CD8-positive, alpha-beta memory T cell (primary cell): ENCODE measurements at places on chromosomes 13 and 19.
A peak's percentile ranks its signal among the peaks of the same experiment; 100 is the strongest.

DNA sequence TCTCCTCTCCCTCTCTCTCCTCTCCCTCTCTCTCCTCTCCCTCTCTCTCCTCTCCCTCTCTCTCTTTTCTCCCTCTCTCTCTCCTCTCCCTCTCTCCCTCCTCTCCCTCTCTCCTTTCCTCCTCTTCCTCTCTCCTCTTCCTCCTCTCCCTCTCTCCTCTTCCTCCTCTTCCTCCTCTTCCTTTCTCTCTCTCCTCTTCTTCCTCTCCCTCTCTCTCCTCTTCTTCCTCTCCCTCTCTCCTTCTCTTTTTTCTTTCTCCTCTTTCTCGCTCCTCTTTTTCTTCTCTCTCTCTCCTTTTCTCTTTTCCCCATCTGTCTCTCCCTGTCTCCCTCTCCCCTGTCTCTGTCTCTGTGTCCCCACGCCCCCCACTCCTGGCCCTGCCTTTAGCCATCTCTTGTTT is 136.7 kb downstream of the GGACT start:
- DNase-seq = no peak

DNA sequence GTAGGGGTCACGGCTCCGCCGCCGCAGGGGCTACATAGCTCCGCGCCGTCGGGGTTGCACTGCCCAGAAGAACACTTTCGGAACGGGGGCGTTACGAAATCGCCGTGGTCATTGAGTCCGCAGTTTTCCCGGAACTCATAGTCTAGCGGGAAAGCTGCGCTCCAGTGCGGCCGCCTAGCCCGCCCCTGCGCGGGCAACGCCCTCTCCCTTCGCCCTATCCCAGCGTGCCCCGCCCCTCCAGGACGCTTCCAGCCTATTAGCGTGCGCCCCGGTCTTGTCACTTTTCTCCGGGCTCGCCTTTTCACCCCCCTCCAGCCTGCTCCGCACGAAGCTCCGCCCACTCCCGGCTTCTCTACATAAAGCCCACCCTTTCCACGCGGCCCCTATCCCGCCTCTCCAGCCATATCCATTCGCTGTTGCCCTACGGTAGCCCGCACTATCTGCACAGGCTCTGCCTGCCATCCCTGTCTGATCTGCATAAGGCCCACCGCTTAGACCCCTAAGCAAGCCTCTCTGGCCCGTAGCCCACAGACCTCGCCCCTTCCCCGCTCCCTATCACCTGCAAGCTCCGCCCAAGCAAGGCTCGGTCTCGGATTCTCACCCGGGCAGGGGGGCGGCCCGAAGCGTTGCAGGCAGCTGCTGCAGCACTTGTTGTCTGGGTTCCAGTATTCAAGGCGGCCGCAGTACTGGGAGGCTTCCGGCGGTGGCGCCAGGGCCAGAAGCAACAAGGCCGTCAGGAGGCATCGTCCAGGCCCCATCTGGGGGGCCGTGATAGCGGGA is 1.6 kb downstream of the IGFLR1 start:
- DNase-seq = peak; percentile 96

GRCh38 chr19:16088351-16089009 is 12.2 kb downstream of the TPM4 start:
- DNase-seq = no peak

- no peak for DNase-seq
These were observed 24.3 kb downstream of the ARL11 start for GRCh38 chr13:49652355-49653305.

DNA sequence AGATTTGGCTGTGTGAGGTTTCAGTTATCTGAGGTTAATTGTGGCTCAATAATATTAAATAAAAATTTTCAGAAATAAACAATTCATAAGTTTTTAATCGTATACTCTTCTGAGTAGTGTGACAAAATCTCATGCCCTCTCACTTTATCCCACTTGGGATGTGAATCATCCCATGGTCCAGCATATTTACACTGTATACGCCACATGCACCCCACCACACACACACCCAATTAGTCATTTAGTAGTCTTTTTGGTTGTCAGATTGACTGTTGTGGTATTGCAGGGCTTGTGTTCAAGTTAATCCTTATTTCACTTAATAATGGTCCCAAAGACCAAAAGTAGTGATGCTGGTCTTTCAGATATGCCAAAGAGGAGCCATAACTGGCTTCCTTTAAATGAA is 66.4 kb upstream of the PCDH9 start:
- DNase-seq = no peak

- no peak for DNase-seq
These were observed 170.6 kb downstream of the KCTD12 start for GRCh38 chr13:76715621-76716020.

- DNase-seq = no peak
These were observed 54.8 kb downstream of the ABCC4 start for GRCh38 chr13:95246292-95247082.

- DNase-seq = no peak
These were observed 20.8 kb upstream of the GPR32 start for GRCh38 chr19:50749490-50749889.

- DNase-seq = no peak
These were observed 68.4 kb downstream of the F2RL3 start for GRCh38 chr19:16957151-16957701.

DNA sequence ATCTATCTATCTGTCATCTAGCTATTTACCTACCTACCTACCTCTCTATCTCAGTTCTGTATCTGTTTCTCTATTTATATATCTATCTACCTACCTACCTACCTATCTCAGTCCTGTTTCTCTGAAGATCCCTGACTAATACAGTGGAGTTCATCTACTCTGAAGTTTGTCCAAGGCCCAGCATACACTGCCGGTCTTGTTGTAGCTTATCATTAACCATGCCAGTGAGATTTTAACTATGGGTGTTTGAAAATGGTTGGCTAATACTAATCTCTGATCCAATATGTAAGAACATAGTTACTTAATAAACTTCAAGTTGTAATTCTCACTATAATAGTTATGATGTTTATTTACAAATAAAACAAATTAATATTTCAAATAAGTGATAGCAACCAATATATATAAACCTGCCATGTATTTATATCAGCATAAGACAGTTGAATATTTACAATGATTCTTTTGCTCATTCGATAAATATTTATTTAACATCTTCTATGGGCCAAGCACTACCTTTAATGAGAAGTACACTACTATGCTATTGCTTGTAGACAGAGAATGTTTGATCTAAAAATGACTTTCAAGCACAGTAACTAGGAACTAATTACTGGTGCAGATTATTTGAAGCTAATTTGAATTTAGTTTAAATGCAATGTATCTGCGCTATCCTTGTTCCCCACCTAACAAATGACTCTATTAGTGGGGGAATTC is 242.1 kb downstream of the KLF5 start:
- no peak for DNase-seq

DNA sequence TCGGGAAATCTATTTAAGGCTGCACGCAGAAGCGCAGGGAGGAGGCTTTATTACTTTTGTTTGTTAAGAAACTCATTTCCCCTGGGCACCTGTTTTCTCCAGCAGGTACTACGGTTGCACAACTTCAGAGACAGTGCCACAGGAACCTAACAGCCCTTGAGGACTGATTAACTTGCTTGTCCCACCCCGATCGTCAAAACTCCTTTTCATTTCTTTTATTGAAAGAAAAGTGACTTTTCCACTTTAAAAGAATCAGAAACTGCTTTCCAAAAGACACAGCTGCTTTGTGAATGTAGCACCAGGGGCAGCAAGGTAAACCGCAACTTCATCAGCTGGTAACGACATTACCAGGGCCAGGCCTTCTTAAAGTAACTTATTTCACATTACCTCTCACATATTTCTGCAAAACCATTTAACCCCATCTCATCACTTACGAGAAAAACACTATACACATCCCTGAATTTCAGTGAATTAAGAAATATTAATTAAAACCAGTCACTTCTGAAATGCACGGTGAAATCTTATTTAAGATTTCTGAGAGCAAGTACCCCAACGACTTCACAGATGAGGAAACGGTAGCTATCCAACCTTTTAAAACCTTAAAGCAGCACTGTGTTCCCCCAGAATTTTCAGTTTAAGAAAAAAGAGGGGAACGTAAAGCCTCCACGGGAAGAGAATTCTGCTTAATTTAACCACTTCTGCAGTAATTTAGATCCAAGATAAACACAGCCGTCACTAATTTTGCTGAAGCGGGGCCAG is 1.4 kb downstream of the ANKRD10 start:
- DNase-seq = peak; percentile 18

DNA sequence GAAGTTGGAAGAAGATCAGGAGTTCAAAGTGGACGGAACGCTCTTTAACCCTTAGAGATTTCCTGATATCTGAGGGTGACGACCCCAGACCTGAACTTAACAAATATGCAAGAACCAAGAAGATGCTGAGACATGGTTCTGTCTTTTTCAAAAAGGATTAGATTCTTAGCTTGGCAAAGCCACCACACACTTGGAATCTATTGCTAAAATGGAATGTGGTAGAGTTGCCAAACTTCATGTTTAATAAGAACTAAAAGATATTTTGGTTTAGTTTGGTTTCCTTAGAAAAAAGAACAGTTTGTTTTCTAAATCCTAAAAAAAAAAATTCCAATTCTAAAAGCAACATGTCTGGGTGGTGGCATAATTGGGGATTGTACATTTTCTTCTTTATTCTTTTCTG is 29.5 kb downstream of the UNC13A start:
- no peak for DNase-seq

- DNase-seq = no peak
These were observed 1705.0 kb downstream of the OLFM4 start for GRCh38 chr13:54733639-54734038.

GRCh38 chr13:21672796-21673538 is 2.1 kb downstream of the FGF9 start:
- no peak for DNase-seq

DNA sequence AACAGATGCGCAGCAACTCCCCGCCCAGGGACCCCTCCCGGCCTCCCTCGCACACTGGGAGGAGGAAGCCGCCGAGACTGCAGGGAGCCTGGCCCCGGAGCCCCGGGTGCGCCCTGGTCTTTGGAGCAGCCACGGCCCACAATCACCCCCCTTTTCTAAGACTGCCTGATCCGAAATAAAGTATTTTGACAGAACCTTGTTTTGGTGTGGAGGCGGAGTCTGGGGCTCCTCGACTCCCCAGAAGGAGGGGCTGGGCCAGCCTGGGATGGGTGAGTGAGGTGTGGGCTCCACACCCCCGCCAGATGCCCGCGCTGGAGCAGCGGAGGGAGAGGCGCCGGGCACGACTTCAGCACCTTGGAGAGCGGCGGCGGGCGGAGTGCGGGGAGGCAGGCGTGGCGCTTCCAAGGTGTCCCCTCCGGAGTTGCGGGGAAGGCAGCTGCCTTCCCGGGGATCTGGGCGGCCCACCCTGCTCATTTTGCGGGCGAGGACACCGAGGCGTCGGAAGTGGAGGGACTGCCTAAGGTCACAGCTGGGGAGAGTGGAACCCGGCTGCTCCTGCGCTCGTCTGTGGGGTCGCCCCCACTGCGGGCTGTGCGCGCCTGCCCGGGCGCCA is 9.4 kb downstream of the SIRT6 start:
- peak; percentile 75 for DNase-seq

GRCh38 chr19:2324220-2324948 is 4.0 kb downstream of the LSM7 start:
- no peak for DNase-seq

DNA sequence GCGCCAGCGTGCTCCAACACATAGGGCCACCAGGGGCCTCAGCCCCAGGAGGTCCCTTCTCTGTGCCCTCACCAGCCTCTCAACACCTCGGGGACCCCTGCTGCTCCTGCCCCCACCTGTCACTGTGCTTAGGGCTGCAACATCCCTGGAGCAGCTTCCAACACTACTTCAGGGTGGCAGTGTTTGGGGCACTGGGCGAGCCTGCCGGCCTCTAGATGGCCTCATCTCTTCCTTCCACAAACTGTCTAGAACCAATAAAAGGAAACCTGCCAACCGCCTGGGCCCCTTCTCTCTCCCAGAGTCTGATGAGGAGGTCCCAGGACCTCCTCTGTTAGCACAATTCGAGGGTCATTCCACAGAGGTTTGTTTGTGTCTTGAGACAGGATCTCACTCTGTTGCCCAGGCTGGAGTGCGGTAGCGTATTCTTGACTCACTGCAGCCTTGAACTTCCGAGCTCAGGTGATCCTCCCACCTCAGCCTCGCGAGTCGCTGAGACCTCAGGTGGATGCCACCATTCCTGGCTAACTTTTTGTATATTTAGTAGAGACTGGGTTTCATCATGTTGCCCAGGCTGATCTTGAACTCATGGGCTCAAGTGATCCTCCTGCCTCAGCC is 10.1 kb upstream of the SHD start:
- DNase-seq = no peak

GRCh38 chr13:36454987-36455386 is 22.7 kb downstream of the CCNA1 start:
- DNase-seq = no peak

- no peak for DNase-seq
These were observed 56.4 kb upstream of the GJB6 start for GRCh38 chr13:20288561-20288960.

GRCh38 chr19:17755977-17756670 is 4.8 kb downstream of the FCHO1 start:
- DNase-seq = peak; percentile 73

DNA sequence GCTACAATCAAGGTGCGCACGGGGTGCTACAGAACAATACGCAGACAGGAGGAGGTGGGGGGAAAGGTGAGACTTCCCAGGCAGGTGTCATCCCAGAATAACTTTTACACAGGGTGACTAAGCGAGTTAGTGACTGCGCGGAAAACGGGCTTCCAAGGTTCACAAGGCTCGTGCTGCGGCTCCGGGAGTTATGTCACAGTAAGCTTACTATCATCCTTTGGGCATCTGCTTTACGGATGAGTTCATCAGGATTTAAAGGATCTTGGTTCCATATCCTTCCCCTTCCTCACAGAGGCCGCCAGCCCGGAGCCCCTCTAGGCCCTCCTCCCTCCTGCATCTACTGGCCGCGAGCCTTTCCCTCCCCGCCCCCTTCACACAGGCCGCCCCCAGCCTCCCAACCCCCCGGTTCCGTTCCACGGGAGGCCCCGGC is 474 bp upstream of the IFT88 start:
- no peak for DNase-seq

DNA sequence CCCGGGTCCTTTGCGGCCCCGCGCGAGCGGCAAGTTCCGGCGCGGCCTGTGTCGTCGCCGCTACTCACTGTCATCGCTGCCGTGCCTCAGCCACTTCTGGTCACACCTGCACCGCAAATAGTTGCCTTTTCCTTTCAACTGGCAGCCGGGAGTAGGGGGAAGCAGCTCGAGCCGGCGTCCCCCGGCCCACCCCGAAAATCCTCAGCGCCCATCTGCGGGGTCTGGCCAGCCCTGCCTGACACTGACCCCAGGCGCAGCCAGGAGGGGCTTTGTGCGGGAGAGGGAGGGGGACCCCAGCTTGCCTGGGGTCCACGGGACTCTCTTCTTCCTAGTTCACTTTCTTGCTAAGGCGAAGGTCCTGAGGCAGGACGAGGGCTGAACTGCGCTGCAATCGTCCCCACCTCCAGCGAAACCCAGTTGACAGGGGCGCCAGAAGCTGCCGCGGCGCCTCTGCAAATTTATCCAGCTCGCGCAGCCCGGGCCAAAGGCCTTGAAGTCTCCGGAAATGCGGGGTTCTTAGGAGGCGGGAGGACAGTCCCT is 1.7 kb downstream of the PDX1 start:
- no peak for DNase-seq
